ENCODE measurements at places on chromosomes 1 and 21.
A peak's percentile ranks its signal among the peaks of the same experiment; 100 is the strongest.

GRCh38 chr1:40036574-40036973 lies 4.0 kb upstream of the CAP1 start:
- DNase-seq: no peak

GRCh38 chr21:42956824-42957630 lies 17.3 kb upstream of the PKNOX1 start:
- no peak for DNase-seq

DNA sequence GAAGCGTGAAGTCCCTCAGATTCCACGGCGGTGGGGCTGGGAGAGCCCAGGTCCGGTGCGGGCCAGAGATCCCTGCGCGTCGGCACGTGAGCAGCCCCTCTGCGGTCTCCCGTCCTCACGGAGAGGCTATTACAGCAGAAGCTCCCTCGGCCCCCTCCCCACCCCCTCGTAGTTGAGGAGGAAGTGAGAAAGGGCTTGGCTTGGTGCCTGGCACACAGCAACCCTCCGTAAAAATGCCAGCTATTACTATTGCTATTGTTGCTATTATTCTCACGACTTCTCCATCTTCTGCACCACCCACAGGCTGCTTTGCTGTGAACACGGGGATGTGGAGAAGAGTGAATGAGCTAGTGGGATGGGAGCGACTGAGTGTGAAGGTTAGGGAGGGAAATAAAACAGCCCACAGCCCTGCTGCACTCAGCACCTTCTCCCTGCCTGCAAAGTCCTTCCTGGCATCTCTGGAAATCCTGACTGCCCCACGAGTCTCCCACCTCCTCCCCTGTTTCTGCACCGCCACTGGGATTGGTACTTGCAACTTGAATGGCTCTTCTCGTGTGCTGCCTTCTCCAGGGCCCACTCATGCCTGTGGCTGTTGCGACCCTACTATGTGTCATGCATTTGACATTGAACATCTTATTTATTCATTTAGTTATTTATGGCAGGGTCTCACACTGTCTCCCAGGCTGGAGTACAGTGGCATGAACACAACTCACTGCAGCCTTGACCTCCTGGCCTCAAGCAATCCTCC lies 26.6 kb downstream of the ZBTB18 start:
- no peak for DNase-seq

DNA sequence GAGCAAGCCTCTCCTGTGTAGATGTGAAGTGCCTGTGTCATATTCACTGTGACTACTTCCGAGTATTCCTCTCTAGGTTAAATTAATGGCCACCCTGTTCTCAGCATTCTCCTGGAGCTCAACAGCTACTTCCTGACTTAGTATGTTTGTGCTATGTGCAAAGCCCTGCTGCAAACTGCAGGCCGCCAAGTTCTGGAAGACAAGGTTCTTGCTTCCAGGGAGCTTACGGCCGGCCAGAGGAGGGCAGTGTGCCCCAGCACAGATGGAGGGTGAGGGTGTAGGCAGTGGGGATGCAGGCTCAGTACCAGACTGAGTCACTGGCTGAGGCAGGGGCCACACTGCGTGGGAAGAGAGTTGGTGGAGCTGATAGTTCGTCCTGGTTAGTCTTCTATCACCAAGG lies 43.2 kb downstream of the ELK4 start:
- DNase-seq: peak; percentile 61

GRCh38 chr1:180175291-180175690 lies 20.6 kb downstream of the QSOX1 start:
- DNase-seq: no peak

DNA sequence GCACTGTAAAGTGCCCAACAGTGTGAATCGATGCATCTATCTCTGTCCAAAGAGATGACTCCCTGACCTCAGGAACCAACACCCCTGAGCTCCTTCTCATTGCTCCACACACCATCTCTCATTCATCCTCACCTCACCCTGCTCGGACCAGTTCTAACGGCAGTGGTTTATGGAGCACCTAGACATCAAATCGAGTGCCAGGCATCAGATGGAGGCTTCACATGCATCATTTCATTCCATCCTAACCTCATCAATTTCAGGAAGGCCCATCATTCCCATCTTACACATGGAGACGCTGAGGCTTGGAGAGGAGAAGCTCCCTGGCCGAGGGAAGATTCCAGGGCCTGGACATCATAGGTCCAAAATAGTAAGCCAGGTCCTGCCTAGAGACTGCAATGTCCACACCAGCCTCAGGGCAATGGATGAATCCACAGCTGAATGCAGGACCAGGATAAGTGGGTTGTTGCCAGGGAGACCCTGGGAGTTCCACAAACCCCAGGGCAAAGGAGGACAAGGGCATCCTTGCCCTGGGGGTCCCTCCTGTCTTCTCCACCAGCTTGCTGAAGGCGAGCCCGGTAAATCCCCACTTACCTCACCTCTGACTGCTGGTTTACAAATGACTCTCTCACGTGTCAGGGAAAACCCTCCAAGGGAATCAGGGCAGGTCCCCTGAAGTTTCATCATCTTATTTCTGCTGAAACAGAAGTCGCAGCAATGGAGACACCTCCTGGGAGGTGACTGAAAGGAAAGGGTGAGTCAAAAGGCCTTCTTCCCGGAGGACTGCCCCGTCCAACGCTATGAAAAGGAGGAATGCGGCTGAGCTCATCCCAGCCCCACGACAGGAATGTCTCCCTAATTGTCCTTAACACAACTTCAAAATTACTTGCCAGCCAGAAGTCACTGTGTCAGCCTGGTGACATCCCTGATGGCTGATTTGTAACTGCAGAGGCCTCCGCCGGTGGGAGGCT lies 9.0 kb upstream of the IFFO2 start:
- DNase-seq: no peak

DNA sequence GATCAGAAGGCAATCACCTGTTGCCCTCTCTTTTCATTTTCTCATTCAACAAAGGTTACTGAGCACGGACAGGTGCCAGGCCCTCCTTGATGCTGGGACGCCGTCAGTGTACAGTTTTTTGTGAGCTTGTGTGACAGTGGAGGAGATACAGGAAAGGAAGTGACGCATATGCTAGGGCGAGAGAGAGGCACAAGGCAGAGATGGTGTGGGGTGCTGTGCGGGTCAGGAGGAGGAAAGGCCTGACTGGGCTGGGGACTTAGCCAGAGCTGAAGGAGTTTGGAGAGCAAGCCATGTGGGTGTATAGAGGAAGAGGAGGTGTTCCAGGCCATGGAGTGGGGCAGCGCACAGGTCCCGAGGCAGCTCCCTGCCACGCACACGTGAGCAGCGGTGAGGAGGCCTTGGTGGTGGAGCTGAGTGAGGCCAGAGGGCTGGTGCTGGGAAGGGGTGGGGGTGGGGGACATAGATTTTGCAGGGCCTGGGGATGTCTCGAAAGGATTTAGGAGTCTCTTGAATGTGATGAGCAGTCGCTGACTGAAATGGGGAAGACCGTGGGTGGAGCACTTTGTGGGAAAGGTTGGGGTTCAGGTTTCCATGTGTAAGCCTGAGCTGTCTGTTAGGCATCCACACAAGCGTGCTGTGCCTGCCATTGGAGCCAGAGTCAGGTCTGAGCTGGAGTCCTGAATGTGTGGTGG lies 46.0 kb downstream of the TRAPPC10 start:
- no peak for DNase-seq

- DNase-seq: peak; percentile 31
Measured at GRCh38 chr1:47875831-47876586, 121.2 kb downstream of the TRABD2B start.

GRCh38 chr1:116878804-116879477 lies 30.8 kb upstream of the PTGFRN start:
- no peak for DNase-seq

- DNase-seq: peak; percentile 2
Measured at GRCh38 chr1:52502789-52503188, 50.1 kb downstream of the TUT4 start.

DNA sequence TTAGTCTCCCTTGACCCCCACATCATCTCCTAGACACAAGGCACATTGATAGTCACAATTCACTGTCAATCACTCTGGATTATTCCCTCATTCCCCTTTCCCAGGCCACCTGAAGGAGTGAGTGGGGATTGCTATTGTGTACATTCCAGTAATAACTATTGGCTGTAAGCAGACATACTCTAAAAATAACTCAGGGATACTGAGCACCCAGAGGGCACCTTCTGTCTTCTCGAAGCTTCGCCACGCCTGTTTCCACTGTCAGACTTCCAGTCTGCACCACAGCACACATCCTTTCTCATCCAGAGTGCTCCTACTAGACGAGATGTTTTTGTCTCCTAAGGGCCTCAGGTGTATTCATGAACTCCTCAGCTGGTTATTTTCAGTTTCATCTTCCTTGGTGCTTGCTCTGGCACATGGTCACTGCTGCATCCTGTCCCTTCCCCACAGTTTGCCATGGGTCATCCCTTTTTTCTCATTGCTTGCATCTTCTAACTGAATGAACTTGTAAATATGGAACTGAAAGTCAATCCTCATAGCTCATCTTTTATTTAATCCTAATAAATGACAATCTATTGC lies 848 bp upstream of the APOBEC4 start:
- no peak for DNase-seq

GRCh38 chr1:179287946-179288345 lies 5.7 kb upstream of the SOAT1 start:
- DNase-seq: peak; percentile 21

DNA sequence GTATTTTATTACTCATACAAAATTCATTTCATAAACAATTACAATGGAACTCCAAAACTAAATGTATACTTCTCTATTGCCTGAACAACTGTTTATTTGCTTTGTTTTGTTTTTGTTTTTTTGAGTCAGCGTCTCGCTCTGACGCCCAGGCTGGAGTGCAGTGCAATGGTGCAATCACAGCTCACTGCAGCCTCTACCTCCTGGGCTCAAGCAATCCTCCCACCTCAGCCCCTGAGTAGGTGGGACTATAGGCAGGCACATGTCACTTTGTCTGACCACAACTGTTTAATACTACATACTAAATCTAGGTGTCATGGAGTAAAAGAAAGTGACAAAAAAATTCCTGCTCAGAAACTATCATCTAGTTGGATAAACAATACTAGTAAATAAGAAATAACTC lies 49.3 kb downstream of the RAB3GAP2 start:
- no peak for DNase-seq

GRCh38 chr1:165369255-165369848 lies 12.8 kb upstream of the LMX1A start:
- peak; percentile 74 for DNase-seq

- no peak for DNase-seq
Measured at GRCh38 chr1:240314845-240315801, 223.4 kb downstream of the FMN2 start.

GRCh38 chr1:112927462-112927990 lies 28.5 kb downstream of the SLC16A1 start:
- no peak for DNase-seq

DNA sequence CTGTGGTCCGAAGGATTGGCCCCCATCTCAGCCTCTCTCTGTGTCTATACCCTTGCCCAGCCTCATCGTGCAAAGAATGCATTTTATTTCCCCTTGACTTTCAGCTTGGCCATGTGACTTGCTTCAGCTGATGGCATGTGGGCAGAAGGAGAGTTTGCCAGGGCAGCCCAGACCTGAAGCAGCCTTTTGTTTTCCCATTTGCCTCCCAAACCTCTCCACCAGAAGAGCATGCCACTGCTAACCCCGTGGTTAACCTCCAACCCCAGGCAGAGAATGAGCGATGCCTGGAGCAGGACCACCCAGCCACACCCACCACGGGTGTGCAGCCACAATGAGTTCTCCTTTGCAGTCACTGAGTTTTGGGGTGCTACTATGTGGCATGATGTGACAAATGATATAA lies 136.4 kb downstream of the SETD4 start:
- DNase-seq: no peak

DNA sequence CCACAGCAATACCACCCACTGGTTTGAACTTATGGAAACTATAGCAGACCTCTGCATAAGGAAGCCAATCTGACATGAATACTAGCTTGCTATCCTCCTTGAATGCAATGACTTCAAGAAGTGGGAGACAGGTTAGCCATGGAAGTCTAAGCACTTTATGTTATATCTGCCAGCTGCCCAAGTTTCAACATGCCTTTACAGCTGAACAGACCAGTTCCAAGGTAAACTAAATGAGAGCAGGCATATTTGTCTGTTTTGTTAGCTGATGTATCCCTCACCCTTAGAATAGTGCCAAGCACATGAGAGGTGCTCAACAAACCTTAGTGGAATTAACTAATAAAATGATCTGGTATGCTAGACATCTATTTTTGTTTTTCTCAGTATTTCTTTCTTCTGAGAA lies 65.1 kb downstream of the ALG14 start:
- no peak for DNase-seq

DNA sequence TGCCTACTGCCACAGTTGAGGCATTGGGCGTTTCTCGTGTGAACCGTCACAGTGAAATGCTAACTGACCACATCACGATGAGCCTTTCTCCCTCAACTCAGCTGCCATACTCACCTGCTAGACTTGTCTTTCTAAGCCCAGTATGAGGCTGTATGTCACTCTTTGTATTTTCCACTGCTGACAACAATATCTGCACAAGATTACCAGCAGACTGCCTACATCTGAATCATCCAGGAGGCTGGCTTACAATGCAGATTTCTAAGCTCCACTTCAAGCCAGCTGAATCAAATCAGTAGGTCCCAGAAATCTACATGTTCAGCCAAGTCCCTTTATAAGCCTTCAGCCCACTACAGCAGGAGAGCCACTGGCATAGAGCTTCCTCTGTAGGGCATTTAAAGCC lies 355.0 kb upstream of the DUSP10 start:
- no peak for DNase-seq

GRCh38 chr21:33268737-33269441 lies 2.7 kb downstream of the IL10RB start:
- DNase-seq: peak; percentile 93

DNA sequence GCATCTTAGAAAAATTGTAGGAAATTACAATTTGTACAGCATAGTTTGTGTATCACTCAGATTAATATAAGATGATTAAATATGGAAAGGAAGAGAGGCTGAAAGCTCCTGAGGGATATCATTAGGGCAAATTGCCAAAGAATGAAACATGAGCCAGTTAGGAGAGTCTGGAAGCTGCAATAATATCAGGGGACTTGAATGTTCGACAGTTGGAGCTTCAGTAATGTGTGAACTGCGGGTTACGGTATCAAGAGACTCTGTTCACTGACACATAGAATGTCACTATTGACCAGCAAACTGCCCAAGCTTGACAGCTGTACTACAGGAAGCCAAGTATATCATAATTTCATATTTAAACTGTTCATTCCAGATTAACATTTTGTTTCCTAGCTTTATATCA lies 157.2 kb downstream of the DENND1B start:
- no peak for DNase-seq

DNA sequence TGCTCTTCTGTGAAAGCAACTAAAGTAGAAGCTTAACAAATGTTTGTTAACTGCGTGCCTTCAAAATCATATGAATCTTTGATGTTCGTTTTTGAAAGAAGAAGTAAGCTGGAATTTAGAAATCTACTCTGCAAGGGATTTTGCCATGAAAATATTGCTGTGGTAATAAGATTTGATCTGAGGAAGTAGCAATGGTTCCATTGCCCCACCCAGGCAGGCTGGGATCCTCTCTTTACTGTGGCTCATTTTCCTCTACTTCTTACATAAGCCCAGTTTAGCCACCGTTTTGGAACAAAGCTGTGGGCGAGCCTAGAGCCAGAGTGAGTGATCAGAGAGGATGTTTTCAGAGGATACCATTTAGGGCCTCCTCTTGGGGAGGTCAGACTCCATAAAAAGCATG lies 20.3 kb upstream of the PTGFRN start:
- no peak for DNase-seq

Measured in Calu3 (cell line).